ENCODE measurements at places on chromosomes 12 and 14.

DNA sequence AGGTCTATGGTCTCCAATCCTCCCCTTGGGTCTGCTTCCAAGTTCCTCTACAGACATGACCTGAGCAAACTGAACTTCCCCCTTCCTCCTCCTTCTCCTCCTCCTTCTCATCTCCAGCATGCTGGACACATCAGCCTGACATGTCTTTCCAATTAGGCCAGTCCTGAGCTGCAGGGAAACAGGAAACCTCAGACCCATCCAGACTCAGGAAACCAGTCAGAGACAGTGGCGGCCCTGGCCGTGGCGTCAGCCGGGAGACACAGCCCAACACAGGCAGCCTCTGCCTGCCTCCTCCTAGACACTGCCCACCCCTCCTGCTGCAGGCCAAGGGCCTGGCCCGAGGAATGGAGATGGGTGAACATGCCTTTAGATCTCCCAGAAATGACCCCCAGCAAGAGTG lies 468.8 kb downstream of the BCL11B start:
- DNase-seq, result no peak

DNA sequence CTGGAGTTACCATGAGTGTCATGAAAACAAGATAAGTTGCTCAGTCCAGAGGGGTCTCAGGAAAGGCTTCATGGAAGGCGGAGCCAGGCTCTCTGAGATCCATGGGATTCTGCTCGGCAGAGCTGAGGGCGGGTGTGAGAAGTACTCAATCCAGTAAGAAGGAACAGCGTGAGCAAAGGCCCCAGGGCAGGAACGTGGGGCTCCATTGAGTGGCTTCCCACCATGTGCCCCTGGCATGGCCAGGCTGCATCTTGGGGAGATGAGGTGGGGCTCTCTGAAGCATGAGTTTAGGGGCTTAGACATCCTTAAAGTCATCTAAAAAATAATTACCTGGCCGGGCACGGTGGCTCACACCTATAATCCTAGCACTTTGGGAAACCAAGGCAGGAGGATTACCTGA lies 58.0 kb downstream of the ARL6IP4 start:
- DNase-seq, result no peak

GRCh38 chr12:107385509-107385908 lies 292.2 kb upstream of the CRY1 start:
- DNase-seq, result no peak

DNA sequence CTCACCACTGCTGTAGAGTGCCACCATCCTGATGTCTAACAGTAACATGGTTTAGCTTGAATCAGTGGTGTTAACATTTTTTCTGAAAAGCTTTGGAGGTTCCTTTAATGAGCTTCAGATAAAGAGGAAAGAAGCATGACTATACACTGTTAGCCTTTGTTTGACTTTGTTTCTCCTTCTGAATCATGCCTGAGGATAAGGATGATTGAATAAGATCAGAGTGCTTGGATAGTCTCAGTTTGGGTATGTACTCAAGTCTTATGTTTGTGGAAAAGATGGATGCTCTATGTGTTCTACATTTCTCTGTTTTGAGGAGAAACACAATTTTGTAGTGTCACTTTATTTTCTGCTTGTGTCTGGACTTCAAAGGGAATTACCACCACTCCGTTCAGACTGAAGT lies 42.0 kb downstream of the GPATCH2L start:
- no peak for DNase-seq

- DNase-seq, result no peak
These were observed 28.0 kb upstream of the TSPAN9 start for GRCh38 chr12:3049176-3049575.

DNA sequence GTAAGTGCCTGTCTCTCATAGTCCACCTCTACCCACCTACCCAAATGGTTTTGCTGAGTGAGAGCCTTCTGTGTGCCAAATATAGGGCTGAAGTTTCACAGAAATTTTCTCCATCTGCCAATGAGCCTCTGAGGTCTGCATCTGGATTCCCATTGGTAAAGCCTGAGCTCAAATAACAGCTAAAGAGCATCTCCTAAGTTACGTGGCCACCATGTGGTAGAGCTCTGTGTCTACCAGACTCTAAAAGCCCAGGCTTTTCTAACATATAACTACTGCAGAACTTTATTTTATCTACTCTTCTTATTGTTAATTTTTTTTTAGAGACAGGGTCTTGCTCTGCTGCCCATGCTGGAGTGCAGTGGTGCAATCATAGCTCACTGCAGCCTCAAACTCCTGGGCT lies 16.0 kb downstream of the AMDHD1 start:
- DNase-seq, result no peak

DNA sequence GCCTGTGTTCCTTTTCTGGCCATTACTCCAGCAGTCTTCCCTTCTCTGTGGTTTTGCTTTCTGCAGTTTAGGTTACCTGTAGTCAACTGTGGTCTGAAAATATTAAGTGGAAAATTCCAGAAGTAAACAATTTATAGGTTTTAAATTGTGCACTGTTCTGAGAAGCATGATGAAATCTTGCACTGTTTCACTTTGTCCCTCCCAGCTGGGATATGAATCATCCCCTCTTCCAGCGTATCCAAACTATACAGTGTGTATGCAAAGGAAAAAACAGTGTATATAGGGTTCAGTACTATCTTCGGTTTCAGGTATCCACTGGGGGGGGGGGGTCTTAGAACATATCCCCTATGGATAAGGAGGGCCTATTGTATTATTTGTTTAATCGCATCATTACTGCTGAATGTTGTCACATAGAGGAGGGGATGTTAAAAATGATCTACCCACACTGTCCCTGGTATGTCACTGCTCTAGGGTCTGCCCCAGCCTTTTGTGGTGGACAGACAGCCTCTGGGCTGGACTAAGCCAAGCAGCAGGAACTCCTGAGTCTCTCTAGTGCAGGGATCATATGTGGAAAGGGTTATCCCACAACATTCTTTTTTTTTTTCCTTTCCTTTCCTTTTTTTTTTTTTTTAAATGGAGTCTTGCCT lies 109.1 kb upstream of the MAX start:
- no peak for DNase-seq
